Ascending aorta (tissue), 2 donors: ENCODE measurements at places on chromosomes 3 and 15. TPM values are rescaled to one million over a fixed set of nuclear protein-coding genes. Genes with fewer than 3 reads are reported as not detected.

DNA sequence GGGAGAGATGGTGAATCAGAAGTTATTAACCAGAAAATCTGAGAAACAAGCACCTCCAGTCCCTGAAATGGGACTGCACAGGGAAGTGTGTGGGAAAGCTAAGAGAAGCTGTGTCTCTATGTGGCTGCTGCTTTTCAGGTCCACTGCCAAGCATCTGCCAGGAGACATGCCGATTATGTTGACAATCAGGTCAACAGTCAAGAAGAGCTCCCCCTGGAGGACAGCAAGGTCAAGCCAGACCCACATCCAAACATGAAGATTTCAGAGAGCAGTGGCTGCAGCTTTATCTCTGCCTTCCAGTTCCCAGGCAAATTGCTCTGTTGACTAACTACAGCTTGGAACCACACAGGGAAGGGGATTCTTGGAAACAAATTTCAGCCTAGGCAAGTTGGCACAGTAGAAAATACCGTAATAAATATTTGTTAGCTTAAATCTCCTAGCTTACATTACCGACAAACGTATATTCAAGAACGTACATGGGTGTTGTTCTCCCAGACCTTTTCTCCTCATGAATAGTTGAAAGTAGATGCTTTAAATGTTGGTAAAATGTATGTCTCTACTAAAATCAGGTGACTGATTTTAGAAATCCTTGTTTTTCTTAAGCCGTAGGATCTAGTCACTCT lies 394.5 kb upstream of the RARB start:
- DNase-seq: no peak
- H3K27me3 ChIP-seq: no peaks in the 10 kb centered on the region
- H3K4me1 ChIP-seq: peaks cover 18% of the 10 kb centered on the region
- no peak overlapping the region for H3K27ac ChIP-seq
- H3K4me3 ChIP-seq: no peak overlapping the region
- no peaks in the 10 kb centered on the region for H3K36me3 ChIP-seq

GRCh38 chr15:69459066-69459465 lies 6.4 kb downstream of the RPLP1 start:
- no peak overlapping the region for H3K4me3 ChIP-seq
- no peaks in the 10 kb centered on the region for H3K27me3 ChIP-seq
- peaks cover 14% of the 10 kb centered on the region for H3K36me3 ChIP-seq

DNA sequence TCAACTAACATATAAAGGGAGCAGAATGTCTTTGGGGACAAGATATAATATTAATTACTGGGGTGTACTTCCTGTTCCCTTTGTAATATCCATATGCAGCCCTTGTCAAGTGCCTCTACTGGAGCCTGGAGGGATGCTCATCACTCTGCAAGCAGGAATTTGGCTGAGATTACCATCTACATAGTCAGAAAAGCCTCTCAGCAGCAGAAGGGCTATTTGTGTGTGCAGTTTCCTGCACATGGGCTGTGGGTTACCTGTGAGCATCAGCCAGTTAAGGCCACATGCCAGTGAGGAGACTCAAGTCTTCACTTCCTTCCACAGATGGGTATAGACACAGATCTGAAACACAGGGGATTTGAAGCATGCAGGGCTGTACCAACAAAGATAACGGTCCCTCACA lies 278.1 kb upstream of the PLSCR5 start:
- H3K27ac ChIP-seq: no peak overlapping the region
- no peak for DNase-seq
- H3K27me3 ChIP-seq: no peaks in the 10 kb centered on the region

DNA sequence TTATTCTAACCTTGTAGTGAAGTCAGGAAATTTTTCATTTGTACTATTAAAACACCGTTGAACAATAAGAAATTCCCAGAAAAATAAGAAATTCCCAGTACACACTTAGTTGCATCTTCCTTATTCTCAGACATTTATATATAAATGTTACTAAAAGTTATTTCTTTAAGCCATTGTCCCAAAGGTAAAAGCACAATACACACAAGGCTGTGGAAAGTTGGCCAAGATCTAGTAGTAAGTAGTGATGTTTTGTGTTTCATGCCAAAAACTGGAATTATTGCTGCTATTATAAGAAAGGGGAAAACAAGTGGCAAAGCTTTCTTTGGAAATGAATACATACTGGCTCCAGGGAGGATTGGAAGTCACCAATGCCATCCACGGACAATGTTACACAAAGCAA lies 802.5 kb upstream of the DPPA4 start:
- H3K27ac ChIP-seq: peak overlapping the region; percentile 37
- DNase-seq: no peak
- no peak overlapping the region for H3K4me3 ChIP-seq
- no peaks in the 10 kb centered on the region for H3K27me3 ChIP-seq
- no peaks in the 10 kb centered on the region for H3K4me1 ChIP-seq
- H3K36me3 ChIP-seq: no peaks in the 10 kb centered on the region

GRCh38 chr3:124303305-124303910 lies 311.5 kb upstream of the ROPN1 start:
- no peaks in the 10 kb centered on the region for H3K27me3 ChIP-seq
- peaks cover 4% of the 10 kb centered on the region for H3K4me1 ChIP-seq
- H3K27ac ChIP-seq: no peak overlapping the region

DNA sequence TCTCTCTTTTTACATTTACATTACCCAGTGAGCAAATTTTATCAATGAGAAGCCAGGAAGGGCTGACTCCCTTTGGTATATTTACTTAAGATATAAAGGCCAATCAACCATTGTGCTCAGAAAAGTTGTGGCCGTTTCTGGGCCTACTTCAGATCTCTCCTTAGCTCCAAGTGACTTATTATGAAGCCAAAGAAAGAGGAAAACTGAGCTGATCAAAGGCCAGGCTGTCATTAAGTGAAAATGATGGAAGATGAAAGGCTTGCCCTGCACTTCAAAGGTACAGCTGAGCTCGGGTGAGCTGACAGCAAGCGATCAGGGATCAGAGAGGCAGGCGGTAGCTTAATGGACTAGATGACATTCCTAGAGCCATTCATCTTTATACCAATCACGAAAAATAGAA lies 24.8 kb downstream of the VGLL4 start:
- H3K4me3 ChIP-seq: no peak overlapping the region
- no peaks in the 10 kb centered on the region for H3K36me3 ChIP-seq
- H3K4me1 ChIP-seq: peaks cover 33% of the 10 kb centered on the region
- H3K27me3 ChIP-seq: no peaks in the 10 kb centered on the region

GRCh38 chr15:58490888-58491473 lies 59.2 kb downstream of the LIPC start:
- peak; percentile 38 for DNase-seq
- H3K27ac ChIP-seq: peak overlapping the region; percentile 84
- no peaks in the 10 kb centered on the region for H3K36me3 ChIP-seq
- peaks cover 19% of the 10 kb centered on the region for H3K4me1 ChIP-seq
- peak overlapping the region; percentile 22 for H3K4me3 ChIP-seq
- H3K27me3 ChIP-seq: no peaks in the 10 kb centered on the region

DNA sequence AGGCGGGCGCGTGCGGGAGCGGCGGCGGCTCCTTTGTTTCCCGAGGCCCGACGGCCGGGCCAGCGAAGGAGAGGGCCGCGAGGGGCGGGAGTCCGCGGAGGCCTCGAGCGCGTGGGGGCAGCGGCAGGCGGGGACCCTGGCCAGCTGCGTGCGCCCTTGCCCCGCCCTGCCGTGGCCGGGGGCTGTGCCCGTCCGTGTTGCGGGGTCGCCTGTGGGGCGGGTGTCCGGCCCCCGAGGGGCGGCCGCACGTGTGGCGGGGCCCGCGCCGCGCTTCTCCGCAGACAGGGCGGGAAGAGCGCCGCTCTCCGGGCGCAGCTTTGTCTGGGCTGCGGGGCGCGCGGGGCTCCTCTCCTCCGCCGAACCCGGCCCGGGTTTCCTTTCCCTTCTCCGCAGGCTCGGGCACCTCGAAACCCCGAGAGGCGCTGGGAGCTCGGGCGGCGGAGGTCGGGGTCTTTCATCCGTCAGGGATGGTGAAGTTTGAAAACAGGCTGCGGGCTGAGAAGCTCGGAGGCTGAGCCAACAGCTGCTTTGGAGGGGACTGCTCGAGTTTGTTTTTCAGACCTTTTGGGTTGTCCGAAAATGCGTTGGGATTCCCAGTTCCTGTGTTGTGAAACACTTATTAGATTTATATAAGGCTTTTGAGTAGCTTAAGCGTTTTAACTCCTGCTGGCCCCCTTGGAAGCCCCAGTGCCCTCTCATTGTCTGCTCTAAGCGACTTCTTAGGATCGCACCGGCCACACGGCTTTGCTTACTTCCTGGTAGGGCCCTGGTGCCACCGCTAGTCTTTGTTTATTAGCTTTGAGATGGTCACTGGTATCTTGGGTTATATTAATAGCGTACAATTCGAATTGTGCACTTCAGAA lies 817 bp downstream of the USP3 start:
- H3K27ac ChIP-seq: peak overlapping the region; percentile 99
- H3K27me3 ChIP-seq: no peaks in the 10 kb centered on the region
- DNase-seq: peak; percentile 78
- H3K4me1 ChIP-seq: peaks cover 61% of the 10 kb centered on the region

DNA sequence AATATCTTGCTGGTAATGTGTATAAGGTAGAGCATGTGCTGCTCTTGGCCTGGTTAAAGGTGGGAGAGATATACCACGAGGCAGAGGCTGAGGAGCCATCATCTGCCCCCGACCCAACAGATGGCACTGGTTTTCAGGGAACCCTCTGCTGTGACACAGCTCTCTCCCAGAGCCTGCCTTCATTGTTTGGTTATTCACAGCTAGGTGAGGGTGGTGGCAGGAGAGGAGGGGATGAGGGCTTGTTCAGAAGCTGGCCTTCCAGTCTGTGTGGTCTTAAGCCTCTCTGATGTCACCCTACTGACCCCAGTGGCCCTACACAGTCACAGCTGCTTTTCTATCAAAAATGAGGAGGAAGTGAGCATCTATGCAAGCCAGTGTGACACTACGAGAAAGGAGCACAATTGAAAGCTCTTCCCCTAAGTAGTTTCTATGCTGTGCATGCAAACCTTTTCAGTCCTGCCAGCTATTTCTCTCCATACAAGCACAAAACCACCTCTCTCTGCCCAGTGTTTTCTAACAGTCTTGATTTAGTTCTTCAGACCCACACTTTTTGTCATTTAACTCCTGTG lies 258.4 kb upstream of the AGTR1 start:
- no peaks in the 10 kb centered on the region for H3K4me1 ChIP-seq
- no peaks in the 10 kb centered on the region for H3K27me3 ChIP-seq
- no peak overlapping the region for H3K27ac ChIP-seq
- no peak overlapping the region for H3K4me3 ChIP-seq
- DNase-seq: no peak

GRCh38 chr3:183485093-183485492 lies 56.7 kb upstream of the MCF2L2 start:
- no peak overlapping the region for H3K4me3 ChIP-seq
- H3K27me3 ChIP-seq: no peaks in the 10 kb centered on the region
- no peaks in the 10 kb centered on the region for H3K4me1 ChIP-seq
- H3K36me3 ChIP-seq: no peaks in the 10 kb centered on the region
- DNase-seq: no peak
- no peak overlapping the region for H3K27ac ChIP-seq

DNA sequence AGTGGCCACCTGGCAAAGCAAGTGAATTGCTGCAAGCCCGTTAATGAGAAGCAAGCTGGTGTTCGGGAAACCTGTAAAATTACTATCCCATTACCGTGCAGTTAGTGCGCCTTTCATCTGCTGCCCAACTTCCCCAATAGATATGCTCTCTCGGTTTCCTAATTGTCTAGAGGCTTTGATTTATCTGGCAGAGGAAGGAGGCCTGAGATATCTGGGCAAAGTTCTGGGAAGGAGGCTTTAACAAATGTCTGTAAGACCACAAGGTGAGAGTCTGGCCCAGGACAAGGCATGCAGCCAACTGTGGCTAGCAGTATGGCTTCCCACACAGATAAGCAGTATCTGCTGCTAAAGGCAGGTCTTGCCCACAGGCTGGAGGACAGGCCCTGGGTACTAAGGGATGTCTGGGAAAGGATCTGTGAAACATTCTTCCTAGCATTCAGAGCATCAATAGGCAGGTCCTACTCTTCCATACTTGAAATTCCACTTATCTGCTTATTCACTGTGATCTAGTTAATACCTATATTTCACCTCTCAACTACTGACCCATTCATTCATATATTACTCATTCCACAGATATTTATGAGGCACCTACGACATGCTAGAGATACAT lies 130.0 kb upstream of the SLC2A2 start:
- no peak for DNase-seq
- peaks cover 3% of the 10 kb centered on the region for H3K36me3 ChIP-seq
- no peak overlapping the region for H3K4me3 ChIP-seq
- H3K4me1 ChIP-seq: no peaks in the 10 kb centered on the region
- H3K27ac ChIP-seq: no peak overlapping the region

DNA sequence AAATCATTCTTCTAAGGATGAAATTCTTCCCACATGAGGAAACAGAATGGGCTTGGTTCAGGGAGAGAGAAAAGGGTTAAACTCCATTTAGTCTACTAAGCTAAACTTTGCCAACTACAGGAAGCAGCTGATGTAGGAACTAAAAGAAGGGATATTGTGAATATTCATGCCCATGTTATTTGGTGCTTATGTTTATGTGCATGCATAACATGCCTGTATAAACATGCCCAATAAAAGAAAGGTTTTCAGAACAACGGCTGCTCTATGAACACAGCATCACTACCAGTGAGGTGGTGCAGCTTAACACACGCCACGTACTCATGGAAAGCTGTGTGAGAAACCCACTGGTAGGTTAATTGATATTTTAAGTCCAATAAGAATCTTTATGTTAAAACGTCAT lies 59.4 kb upstream of the VGLL4 start:
- no peaks in the 10 kb centered on the region for H3K36me3 ChIP-seq
- H3K4me1 ChIP-seq: peaks cover 7% of the 10 kb centered on the region
- DNase-seq: no peak
- no peaks in the 10 kb centered on the region for H3K27me3 ChIP-seq
- no peak overlapping the region for H3K27ac ChIP-seq
- no peak overlapping the region for H3K4me3 ChIP-seq

- H3K36me3 ChIP-seq: no peaks in the 10 kb centered on the region
- no peak overlapping the region for H3K4me3 ChIP-seq
- H3K4me1 ChIP-seq: no peaks in the 10 kb centered on the region
Measured at GRCh38 chr3:14518432-14518802, 21.7 kb downstream of the GRIP2 start.

DNA sequence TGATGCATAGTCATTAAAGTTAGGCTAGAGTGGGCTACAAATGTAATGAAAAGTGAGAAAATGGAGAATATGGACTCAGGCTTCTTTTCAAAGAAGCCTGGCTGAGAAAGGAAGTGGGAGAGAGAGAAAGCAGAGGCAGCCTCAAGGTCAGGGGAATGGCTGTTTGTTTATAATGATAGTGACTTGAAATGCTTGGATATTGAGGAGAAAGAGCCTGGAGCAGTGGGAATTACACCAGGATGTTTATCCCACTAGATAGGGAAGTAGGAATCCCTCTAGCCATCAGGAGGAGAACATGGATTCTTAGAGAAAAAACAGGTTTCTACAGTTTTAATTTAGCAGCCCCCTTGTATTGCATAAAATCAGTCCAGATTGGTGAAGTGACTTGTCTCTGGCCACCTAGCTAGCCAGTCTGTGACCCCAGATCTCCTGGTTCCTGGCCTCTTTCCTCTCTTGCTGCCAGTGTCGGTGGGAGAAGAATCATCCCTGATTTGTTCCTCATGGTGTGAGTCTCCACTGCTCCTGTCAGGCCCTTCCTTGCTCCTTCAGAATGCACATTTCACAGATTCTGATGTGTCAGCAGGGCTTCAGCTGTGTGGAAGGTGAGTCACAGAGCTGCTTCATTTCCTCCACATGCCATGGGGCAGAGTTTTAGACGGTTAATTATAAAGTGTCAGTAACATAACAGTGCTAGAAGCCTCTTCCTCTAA lies 32.9 kb downstream of the SEMA6D start:
- H3K27me3 ChIP-seq: no peaks in the 10 kb centered on the region
- H3K4me1 ChIP-seq: no peaks in the 10 kb centered on the region
- no peaks in the 10 kb centered on the region for H3K36me3 ChIP-seq
- no peak overlapping the region for H3K4me3 ChIP-seq
- DNase-seq: no peak
- no peak overlapping the region for H3K27ac ChIP-seq

Gene SERPINI1
- 6.3 TPM for total RNA-seq

Gene STRIT1
- total RNA-seq: not detected

Gene ACVR2B
- total RNA-seq: 15.2 TPM

Gene SLC7A14
- not detected for total RNA-seq

Gene RGMA
- 76.7 TPM for total RNA-seq
